ENCODE measurements at places on chromosomes 12 and 14.

- peak; percentile 49 for DNase-seq
Observed at GRCh38 chr12:46921048-46921763, 95.4 kb upstream of the SLC38A4 start.

DNA sequence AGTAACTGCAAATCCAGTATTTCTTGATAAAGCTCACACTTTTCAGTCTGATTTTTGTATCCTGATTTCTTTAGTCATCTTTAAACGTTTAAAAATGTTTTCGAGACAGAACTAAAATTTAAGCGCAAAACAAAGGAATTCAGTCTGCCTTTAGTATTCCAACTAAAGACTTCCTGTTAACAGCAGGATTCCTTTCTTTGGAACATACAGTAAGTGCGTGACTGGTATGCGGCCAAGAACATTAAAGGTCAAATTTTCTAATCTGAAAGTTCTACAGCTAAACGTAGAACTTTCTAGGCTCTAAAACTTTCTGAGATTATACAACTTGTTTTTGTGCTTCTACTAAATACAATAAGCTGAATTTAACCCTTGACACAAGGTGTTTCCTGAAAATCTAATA, 9.9 kb downstream of the SAV1 start:
- DNase-seq = peak; percentile 82

- no peak for DNase-seq
Observed at GRCh38 chr14:93078870-93079269, 36.9 kb downstream of the ITPK1 start.

- DNase-seq = no peak
Observed at GRCh38 chr14:52090936-52091335, 22.1 kb upstream of the NID2 start.

DNA sequence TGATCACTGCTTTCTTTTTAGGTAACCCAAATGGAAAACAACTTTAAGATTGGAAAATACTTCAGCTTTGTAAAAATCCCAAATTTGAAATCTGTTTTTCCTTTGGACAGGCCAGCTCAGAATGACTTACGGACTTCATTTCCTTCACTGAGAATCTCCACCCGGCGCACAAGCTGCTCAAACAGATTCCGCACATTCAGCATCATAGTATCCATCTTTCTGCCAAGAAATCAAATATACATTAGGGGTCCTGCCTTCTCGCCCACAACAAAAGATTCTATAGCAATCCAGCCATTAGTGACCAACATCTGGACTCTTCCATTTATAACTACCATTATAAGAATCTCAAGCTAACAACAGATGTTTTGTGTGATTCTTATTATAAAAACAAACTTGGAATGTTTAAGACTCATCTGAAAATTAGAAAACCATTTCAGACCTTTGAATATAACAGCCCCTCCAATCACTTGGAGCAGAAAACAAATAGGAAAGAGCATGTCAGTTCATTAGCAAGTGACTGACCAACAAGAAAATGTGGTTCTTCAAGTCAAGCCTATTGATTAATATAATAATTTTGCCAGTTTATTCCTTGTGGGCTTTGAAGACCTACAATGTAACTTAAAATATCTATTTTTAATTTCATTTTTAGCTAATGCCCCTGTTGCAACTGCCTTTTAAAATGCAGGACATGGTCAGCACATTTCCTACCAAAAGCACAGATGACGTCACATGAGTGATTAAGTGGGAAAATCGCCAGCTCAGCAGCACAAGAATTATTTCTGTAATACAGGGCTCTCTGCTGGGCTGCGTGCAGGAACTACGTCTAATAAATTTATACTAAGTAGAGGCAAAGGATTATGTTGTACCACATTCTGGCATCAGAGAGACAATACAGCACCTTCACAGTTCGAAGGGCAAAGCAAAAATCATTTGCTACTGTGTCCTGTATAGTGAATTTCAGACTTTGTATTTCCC, 8.5 kb downstream of the RACGAP1 start:
- DNase-seq = peak; percentile 97

DNA sequence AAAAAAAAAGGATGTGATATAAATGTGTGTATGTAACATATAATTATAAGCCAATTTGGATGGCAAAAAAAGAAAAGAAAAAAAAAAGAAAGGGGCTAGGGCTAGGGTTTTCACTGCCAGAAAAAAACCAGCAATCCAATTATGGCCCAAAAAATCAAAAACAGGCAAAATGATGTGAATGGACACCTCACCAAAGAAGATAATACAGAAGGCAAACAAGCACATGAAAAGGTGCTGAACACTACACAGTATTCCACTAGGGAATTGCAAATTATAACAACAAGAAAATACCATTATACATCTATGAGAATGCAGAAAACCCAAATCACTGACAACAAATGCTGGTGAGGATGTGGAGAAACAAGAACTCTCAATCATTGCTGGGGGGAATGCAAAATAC, 12.1 kb upstream of the MIPOL1 start:
- no peak for DNase-seq

DNA sequence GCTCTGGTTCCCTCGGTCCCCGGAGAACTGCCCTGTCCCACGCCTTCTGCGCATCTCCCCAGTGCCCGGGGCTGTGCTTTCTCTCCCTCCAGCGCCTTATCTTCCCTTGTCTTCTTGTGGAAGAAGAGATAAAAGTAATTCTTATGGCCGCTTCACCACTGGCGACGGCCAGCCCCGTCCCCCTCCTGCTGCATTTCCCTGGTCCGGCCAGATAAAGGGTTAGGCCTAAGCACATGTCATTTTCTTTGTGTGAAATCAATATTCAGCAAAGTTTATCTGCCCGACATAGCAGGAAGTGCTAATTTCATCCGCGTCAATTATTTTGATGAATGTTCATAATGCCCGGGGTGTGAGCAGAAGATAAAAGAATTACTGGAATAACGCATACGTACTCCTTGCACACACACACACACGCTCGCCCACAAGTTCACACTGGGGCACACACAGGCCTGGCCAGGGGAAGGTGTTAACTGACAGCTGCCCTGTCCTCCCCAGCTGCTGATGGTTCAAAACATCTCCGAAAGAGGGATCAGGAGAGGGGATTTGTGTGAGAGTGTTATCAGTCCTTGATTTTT, 177.7 kb upstream of the LHX5 start:
- no peak for DNase-seq

DNA sequence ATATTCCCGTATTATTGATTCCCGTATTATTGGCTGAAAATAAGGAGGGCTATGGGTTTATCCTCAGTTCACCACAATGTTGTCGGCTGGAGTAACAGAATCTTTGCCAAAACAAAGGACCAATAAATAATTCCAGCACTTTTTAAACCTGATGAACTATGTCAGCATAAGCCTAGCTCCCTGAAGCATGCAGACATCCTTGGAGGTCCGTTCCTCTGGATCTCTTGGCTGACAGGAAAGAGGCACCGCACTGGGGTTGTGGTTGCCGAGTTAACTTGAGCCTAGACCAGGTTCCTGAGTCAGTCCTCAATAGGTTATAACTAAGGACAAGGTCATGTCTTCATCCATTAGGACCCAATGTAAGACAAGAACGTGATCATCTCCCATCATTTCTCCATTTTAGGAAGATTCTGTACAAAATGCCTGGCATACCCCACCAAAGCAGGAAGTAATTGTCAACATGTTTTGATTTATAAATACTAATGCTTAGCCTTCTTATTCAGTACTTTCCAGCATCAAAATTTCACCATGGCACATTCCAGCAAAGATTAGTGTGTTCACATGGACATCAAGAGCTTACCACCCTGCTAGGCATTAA, 36.6 kb downstream of the NID2 start:
- DNase-seq = peak; percentile 76

GRCh38 chr12:33115716-33116115, 219.1 kb upstream of the PKP2 start:
- no peak for DNase-seq

DNA sequence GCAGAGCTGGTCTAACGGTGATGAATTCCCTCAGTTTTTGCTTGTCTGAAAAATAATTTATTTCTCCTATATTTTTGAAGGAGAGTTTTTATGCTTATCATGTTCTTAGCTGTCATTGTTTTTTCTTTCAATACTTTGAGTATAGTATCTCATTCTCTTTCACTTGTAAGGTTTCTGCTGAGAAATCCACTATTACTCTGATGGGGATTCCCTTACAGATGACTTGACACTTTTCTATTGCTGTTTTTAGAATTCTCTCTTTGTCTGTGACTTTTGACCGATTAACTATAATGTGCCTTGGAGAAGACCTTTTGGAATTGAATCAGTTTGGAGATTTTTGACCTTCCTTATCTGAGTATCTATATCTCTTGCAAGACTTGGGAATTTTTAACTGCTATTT, 139.6 kb downstream of the PRKD1 start:
- DNase-seq = no peak

DNA sequence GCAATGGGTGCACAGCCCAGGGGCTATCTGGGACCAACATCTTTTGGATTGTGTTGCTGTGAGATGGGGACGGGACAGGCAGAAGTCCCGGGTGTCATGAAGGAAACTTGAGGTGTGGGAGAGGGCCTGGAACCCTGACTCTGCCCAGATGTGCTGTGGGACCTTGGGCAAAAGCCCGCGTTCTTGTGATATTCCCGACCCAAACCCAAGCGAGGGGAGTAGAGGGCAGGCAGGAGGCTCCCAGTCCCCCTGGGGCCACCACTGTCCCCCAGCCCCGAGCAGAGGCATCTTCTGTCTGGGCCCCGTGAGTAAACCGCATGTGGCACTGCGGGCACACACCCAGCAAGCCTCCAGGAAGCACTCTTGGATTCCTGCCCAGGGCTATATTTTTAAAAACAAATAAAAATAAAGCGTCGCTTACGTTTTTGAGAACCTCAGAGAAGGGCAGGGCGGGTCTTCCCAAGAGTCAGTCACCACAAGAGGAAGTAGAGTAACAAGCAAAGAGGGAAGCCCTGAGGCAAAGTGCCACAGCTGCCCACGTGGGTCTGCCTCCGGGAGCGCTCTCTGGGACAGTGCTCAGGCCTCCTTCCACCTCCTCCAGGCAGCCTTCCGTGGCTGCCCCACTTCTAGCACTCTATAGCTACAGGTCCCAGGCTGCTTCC, 39.5 kb downstream of the BEGAIN start:
- DNase-seq = peak; percentile 50
